ENCODE measurements at places on chromosomes 16 and 17.

GRCh38 chr17:42153919-42154742, 658 bp downstream of the RAB5C start:
- no peak for DNase-seq

- DNase-seq, result no peak
Observed at GRCh38 chr17:7897773-7898172, 9.2 kb downstream of the CHD3 start.

DNA sequence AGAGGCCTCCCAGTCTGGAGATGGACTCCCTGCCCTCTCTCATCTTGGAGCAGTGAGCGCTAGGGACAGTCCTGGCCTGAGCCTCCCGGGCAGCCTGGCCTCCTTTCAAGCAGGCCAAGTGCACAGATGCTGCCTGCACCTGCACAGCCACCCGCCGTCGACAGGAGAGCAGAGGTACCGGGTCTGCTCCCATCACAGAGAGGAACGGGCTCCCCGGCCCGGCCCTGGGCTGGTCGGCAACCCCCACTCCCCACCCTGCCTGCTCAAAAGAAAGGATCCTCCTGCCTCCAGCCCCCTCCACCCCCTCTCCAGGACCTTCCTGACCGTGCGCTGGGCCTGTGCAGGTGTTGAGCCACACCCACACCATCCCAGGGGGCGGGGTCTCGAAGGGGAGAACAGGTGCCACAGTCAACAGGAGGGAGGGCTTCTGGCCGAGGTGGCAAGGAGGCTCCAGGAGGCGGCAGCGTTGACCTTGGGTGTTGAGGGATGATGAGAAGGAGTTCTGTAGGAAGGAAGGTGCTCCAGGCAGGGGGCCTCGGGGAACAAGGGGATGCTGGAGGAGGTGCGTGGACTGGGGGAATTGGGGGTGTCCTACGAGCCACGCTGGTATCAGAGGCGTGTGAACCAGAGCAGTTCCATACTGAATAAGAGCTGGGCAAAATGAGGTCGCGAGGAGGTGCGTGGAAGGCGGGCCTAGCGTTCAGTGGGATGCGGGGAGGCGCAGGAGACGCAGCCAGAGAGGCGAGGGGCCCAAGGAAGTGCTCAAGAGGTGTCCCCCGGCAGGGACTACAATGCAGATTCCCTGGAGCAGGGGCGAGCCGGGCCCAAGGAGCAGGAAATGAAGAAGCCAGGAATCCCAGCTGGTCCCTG, 967 bp upstream of the CDH15 start:
- no peak for DNase-seq

- no peak for DNase-seq
Observed at GRCh38 chr16:11038777-11039176, 94.4 kb downstream of the CLEC16A start.

DNA sequence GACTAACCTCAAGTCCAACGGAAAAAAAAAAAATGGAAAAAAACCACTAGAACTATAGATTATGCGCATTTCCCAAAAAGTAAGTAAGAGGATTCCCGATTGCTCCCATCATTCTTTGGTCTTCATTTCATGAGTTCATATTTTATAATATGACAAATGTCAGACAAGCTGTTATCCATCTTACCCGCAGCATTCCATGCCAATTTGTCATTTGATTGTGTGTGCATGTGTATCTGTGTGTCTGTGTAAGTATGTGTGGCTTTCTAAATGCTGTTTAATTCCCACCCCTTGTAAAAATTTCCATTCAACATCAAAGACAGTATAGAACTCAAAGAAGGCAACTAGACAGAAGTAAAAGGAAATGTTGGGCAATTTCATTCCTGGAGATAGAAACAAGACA, 434.1 kb downstream of the CDH11 start:
- DNase-seq, result no peak

- no peak for DNase-seq
Observed at GRCh38 chr16:1960665-1961630, 1.6 kb downstream of the NDUFB10 start.

GRCh38 chr16:29664091-29664921, 1.3 kb downstream of the SPN start:
- no peak for DNase-seq

GRCh38 chr16:72001180-72001874, 1.1 kb upstream of the PKD1L3 start:
- no peak for DNase-seq

DNA sequence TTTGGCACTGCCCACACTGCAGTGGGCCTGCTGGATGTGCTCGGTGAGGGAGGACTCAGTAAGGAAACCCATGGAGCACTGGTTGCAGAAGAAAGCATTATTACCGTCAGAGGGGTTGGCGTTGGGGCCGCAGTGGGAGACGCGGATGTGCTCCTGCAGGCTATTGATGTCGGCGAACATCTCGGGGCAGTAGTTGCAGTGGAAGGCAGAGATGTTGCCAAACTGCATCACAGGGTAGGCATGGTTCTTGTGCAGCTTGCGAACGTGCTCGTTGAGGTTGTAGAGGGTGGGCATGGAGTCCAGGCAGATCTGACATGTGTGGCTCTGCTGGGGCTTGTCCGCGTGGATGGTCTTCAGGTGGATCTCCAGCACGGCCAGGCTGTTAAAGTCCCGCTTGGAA, 218.4 kb downstream of the ZNF423 start:
- no peak for DNase-seq

DNA sequence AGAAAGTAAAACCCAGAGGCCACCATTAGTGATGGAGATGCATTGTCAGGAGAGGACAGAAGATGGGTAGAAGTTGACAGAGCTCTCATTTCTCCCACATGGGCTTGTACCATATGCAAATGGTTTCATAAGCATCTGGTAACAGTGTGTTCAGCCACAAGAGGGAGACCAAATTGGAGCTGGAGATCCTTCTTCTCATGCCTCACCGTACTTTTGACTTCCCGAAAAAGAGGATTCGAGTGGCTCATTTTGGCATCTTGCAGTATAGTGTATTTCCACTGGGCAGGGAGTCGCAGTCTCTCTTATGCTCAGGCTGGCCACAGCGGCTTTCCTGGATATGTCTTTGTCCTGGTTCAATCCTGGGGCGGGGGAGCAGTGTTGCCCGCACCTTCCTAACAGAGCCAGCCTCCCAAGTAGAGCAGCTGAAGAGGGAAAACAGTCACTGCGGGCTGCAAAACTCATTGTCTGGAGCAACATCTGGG, 23.8 kb downstream of the TBC1D3B start:
- DNase-seq, result no peak

GRCh38 chr16:10646228-10646580, 48.5 kb downstream of the TEKT5 start:
- DNase-seq, result no peak

- DNase-seq, result no peak
Observed at GRCh38 chr17:50170662-50171370, 5.0 kb downstream of the SGCA start.

- no peak for DNase-seq
Observed at GRCh38 chr17:50683434-50684287, 24.1 kb downstream of the ANKRD40 start.

DNA sequence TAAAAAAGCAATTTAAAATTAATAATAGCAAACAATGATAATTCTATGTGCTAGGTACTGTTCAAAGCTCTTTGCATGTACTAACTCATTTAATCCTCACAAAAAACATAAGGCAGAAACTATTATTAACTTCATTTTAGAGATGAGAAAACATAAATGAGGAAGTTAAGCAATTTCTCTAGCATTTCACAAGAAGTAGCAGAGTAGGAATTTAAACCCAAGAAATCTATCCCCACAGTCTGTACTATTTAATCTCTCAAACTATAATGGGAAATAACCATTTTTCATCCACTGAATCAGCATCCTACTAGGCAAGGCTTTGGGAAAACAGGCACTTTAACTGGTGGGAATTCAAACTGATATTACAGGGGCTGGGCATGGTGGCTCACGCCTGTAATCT, 42.2 kb upstream of the INTS2 start:
- DNase-seq, result no peak

DNA sequence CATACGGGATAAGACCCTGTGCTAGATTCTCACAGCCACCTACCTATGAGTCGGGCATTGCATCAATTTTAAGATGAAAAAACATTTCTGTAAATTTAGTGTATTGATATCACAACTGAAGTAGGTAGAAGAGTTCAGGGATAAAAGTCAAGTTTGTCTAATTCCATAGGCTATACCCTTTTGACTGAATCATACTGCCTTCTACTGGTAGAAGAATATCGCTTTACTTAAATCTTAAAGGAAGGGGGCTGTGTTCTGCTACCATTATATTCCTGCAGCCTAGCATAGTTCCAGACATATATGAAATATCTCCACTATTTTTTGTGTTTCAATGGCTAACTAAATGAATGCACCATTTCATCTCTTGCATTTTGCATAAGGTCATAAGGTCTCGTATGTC, 1128.6 kb downstream of the CDH8 start:
- DNase-seq, result no peak

DNA sequence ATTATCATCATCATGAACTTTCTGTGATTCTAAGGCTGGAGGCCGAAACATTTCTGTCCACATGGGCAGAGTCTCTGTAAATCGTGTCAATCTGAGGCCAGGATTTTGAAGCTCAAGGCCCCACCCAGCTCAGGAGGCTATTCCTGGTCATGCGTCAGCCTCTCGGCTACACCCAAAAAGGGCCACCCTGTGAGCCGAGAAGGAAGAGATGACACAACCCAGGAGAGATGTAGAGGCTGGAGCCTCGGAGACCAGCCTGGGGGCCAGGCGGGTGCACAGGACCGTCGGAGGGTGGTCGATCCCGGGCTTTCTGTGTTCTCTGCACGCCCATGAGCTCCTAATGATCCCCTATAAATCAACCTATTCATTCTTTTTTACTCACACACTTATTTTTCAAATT, 1.1 kb upstream of the CACNG1 start:
- DNase-seq, result no peak

DNA sequence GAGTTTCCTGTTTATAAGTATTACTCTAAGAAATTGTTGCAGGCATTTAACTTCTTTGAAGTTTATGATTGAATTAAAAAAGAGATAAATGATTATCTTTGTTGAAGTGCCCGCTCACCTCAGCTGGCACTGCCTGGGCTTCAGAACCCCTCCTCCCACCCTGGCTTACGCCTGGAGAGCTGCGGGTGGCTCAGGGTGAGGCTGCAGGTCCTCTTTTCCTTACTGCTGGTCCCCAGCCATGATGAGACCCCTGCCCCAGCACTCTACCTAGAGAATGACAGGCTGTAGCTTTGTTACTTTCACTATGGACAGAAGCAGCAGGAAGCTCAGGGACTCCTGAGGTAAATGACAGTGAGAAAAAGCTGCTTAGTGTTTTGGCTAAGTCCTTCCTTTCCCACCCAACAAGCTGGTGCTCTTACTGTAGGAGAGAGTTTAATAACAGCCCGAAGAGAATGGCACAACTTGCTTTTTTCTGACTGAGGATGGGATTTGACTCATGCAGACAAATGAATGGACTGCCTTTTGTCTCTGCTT, 62.1 kb downstream of the EPN2 start:
- no peak for DNase-seq

GRCh38 chr17:19291646-19292376, 54.6 kb downstream of the EPN2 start:
- no peak for DNase-seq

DNA sequence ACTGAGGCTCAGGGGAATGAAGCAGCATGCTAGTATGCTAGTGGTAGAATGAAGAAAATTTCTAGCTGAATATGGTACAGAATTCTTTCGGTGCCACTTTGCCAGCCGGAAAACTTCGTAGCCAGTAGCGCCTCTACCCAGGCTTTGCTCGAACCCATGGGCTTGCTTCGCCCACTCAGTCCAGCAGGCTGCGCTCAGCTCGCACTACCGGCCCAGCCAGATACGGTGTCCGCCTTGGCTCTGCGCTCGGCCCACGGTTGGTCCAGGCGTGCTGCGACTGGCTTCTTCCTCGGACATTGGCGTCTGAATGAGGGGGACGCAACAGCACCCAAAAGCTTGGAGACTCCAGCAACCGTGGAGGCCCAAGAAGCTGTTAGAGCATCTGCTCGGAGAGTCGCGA, 372.5 kb upstream of the CDH8 start:
- DNase-seq, result no peak

DNA sequence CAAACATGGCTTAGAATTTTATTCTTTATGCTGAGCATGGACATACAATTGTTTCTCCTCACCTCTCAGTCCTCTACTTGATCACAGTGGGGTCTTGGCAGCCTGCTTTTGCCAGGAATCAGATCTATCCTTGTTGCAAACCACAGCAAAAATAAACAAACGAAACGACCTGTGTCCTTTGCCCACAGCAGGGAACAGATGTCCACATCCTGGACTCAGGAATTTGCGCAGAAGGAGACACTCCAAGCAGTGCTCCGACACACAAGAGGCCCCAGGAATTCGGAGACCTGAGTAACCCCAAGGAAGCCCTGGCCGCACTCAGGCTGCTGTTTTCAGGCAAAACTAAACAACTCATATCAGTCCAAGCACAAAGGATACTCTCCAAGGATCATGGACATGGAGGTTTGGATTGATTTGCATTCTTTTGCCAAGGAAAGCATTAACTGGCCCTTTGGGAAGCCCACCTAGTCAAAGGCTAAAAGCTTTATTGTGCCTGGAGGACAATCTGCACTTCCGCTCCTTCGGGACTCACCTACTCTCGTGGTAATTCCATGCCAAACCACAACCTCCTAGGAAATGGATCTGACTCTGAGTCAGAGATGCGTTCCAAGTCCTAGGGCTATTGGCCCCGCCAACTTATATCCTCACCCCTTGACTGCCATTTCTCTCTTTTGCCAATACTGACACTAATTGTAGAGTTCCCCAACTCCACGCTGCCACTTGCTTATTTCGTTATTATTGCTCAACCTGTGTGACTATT, 271.1 kb upstream of the CDH11 start:
- no peak for DNase-seq

DNA sequence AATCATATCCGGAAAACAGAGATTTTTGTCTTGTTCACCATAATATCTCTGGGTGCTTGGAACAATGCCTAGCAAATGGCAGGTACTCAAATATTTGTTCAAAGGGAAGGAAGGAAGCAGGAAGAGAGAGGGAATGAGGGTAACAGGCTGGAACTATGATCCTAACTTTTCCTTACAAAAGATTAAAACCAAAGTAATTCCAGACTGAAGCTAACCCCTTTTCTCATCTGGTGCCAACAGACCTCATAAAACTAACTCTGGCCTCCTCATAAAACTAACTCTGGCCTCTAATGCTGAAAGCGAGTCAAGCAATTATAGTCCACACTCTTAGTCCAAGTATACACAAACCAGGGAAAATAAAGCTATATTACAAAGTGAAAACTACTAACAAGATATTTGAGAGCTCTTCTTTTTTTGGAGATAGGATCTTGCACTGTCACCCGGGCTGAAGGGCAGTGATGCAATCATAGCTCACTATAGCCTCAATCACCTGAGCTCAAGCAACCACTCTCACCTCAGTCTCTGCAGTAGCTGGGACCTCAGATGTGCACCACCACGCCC, 84.6 kb downstream of the KANSL1 start:
- DNase-seq, result no peak

- no peak for DNase-seq
Observed at GRCh38 chr17:42286411-42287221, 1.7 kb upstream of the STAT5A start.

DNA sequence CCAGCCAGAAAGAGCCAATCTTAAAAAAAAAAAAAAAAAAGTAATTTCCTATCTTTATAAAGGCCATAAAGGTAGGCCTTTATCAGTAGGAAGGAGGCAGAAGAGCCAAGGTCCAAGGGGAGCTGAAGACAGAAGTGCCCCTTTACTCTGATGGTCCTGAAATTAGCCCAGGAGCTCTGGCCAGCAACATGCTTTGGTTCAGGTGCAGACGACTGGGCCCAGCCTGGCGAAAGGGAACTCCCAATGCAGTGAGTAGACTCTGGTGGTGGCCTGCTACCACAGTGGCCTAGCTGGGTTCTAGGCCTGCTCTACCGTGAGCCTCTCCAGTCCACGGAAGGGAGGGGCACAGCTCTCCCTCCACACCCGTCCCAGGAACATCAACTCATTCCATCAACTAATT, 23.1 kb upstream of the MEIOB start:
- no peak for DNase-seq

GRCh38 chr17:54781389-54781788, 119.3 kb upstream of the TOM1L1 start:
- no peak for DNase-seq

All from GM19239 (cell line).